ENCODE measurements at places on chromosomes 12 and 14.

DNA sequence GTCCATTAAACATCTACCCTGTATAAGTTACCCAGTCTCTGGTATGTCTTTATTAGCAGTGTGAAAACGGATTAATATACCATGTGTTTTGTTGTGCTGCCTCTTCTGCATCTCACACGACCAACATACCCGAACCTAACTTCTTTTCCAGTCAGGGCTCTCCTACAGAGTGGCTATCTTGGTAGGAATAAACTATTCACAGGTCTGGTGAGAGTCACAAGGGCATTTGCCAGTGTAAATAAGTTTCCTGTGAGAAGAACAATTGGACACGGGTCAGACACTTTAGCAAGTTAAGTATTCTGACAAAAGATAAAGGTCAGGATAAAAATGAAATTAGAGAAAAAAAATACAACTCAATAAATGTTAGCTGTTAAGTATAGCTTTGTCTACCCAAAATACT lies 60.9 kb downstream of the MYF5 start:
- DNase-seq = no peak

DNA sequence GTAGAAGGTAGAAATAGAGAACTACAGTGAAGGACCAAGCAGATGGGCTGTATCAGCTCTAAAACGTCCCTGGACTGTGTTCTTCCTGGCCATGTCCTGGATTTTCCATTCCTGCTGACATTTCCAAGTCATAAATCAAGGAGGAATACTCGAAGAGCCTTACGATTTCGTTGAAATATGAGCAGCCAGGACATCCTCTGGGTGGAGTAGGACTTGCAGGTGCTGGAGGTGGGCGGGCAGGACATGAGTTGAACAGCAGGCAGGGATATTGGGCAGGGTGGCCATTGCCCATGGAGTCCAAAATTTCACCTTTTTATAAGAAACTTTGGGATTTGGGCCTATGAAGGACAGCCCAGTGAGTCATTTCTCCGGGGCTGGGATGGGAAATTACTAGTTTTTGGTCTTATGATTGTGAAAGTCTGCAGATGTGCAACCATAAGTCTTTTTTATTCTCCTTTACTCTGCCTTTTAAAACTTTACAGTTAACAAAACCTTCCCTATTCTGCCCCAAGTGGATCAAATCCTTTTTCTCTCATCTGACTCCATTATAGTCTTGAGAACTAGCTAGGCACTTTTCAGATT lies 88.8 kb downstream of the TMX1 start:
- peak; percentile 83 for DNase-seq

DNA sequence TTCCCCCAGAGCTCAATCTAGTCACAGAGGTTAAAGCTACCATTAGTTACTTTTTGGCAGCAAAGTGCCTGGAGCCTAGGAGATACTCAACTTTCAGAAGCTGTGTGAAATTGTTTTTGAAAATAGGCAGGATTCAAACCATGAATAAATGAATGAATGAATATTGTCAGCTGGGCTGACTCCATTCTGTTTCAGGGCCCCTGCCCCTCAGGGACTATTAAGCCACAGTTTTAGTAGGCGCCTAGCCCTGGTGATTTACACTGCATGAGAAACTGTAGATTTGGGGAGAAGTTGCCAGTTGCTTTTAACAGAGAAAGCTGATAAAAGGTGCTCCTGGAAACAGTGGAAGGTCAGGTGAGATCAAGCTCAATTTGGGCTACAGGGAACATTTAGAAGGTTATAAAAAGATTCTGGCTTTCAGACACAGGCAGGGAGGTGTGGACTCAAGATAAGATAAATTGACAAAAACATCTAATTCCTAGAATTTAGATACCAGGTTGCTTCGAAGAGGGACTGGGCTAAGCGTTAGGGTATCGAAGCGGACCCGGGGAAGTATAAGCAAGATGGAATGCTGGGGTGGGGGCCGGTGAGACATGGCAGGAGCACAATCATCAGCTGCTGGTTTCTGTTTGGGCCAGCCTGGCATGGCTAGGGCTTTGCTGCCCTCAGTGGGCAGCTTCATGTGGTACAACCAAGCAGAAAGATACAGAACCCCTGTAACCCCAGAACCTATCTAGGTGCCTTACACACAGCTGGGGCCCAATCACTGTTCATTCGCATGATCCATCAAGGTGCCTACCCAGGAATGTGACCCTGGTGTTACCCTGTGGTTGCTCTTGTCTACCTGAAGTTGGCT lies 14.9 kb upstream of the CELA1 start:
- DNase-seq = no peak

DNA sequence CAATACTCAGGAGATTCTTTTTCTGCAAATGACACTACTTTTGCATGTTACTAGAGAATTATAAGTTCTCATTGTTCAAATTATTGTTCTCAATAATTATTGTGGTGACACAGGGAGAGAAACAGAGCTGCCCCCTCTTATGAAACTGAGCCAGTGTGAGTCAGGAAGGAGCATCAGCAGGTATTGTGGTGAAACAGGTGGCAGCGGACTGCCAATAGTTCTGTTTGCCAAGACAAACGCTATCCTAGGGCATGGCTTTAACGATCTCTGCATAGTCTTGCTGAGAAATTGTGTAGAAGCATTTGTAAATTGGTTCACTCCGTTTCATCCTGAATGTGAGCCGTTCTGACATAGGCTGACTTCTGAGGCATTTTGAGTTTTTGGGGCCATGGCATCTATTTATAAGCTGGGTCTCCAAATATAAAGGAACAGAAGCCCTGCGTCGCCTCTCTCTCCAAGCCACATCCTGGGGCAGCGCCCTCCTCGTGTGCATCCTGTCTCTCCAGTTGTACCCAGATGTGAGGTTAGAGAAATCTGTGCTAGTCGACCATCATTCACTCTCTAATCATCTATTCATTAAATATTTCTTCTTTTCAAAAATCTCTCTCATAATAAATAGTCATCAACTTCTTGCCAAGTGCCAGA lies 15.8 kb upstream of the PPP4R4 start:
- no peak for DNase-seq

DNA sequence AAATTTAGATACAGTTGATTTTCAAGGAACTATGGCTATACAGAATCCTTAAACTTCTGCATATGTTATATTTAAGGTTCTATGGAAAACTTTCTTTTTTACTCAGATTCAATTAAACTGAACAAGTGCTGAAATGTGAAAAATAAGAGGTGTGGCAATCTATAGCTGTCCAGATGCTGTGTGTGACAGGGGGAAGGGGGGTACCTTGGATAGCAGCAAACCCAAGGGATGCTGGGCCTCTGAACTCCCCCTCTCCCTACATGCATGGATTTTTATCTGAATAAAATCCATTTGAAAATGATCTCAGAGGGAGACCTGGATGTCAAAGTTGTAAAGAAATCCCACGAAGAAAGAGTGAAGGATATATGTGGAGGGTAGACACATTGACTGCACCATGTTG lies 82.8 kb upstream of the CCDC198 start:
- DNase-seq = no peak

DNA sequence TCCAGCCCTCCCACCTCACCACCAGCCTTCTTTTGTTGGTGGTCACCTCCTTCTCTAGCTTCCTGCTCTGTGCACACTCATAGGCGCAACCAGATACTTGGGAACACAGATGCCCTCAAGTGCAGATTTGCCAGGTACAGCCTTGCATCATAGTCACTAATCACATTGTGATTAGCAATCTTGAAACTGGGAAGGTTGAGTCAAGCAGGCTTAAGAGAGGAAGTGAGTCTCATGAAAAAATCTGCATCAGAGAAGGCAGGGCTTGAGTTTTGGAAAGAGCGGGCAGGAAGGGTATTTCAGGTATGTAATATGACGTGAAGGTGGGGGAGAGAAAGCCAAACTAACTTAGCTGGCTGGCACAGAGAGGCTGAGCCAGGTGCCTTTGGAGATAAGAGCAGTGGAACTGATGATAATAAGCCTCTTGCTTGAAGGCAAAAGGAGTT lies 2.7 kb upstream of the RABGGTA start:
- DNase-seq = no peak

DNA sequence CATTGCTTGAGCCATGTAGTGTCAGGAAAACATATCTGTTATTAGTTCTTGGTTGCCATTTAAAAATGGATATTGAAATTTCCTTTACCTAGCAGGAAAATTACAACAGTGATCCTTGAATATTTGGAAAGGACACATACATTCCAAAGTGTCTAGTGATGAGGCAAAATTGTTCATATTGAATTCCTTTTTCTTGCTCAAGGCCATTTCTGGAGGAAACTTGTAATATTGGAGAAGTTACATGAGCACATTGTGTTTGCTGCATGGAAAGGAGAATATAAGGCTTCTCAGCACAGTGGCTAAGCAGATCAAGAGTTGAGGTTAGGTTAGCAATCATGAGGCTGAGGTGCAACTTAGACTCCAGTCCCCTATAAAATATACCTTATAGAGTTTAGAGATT lies 121.9 kb downstream of the PDE3A start:
- no peak for DNase-seq

- DNase-seq = no peak
Observed at GRCh38 chr14:100698066-100698465, 28.6 kb upstream of the DLK1 start.

DNA sequence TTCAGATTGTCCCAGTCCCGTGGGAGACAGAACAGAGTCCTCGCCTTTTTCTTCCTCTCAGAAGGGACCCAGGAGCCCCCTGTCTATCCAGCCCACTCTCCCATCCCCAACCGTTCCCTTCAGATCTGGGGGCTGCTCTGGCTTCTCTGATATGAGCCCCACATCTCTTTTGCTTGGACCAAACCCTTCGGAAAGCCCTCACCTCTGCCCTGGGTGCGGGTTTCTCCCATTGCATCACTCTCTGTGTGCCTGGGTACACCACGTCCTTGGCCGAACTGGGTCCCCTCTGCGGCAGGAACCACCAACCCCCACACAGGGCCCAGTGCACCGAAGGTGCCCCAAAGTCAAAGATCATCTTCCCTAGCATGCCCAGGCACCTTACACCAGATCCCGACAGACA lies 87.8 kb downstream of the DICER1 start:
- no peak for DNase-seq

GRCh38 chr14:94542111-94542810 lies 19.0 kb upstream of the SERPINA4 start:
- peak; percentile 13 for DNase-seq

DNA sequence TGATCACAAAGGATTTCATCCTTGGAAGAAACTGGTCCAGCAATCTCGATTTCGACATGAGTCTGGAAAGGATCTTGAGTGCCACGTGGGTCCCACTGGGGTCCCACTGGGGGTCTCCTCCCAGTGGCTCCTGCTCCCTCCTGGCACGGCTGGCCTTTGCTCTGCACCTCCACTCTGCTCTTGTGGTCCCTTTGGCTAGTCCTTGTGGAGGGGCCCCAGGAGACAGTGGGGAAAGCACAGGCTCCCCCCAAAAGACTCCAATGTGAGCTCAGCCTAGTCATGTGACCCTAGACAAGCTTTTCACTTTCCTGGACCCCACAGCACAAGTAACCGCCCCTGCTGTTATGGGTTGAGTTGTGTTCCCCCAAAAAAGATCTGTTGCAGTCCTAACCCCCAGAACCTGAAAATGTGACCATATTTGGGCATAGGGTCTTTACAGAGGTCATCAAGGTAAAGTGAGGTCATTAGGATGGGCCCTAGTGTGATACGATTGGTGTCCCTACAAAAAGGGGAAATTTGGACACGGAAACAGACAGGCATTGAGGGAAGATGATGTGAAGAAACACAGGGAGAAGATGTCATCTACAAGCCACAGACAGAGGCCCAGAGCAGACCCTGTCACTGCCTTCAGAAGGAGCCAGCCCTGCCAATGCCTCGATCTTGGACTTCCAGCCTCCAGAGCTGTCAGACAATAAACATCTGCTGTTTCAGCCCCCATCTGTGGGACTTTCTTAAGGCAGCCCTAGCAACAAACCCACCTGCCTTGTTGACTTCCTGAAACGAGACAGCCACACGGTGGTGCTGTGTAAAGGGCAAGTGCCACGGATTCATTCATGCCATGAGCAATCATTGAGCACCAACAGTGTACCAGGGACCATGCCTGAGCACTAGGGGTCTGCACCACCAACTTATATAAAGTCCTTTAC lies 23.8 kb upstream of the PPP2R5C start:
- no peak for DNase-seq

- no peak for DNase-seq
Observed at GRCh38 chr12:12147111-12147510, 76.4 kb downstream of the BCL2L14 start.

GRCh38 chr14:35949920-35950513 lies 123.9 kb downstream of the BRMS1L start:
- peak; percentile 37 for DNase-seq

- DNase-seq = no peak
Observed at GRCh38 chr14:102727336-102728095, 49.7 kb upstream of the TRAF3 start.

- DNase-seq = no peak
Observed at GRCh38 chr12:3421191-3421978, 69.6 kb upstream of the PRMT8 start.

GRCh38 chr14:34554540-34555250 lies 15.2 kb upstream of the EAPP start:
- no peak for DNase-seq

DNA sequence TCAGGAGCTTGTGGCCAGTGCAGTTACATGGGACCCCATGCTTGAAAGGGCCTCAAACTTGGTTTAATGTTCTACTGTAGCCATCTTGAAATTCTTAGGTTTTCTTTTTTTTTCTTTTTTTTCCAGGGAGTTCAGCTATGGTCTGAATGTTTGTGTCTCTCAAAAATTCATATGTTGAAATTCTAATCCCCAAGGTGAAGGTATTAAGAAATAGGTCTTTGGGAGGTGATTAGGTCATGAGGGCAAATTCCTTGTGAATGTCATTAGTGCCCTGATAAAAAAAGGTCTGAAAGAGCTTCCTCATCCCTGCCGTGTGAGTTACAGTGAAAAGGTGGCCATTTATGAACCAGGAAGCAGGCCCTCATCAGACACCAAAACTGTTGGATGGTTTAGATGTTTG lies 324.1 kb downstream of the C12orf75 start:
- DNase-seq = no peak

- no peak for DNase-seq
Observed at GRCh38 chr12:32252199-32253073, 145.8 kb downstream of the BICD1 start.

GRCh38 chr12:76268267-76268666 lies 79.9 kb downstream of the BBS10 start:
- no peak for DNase-seq

DNA sequence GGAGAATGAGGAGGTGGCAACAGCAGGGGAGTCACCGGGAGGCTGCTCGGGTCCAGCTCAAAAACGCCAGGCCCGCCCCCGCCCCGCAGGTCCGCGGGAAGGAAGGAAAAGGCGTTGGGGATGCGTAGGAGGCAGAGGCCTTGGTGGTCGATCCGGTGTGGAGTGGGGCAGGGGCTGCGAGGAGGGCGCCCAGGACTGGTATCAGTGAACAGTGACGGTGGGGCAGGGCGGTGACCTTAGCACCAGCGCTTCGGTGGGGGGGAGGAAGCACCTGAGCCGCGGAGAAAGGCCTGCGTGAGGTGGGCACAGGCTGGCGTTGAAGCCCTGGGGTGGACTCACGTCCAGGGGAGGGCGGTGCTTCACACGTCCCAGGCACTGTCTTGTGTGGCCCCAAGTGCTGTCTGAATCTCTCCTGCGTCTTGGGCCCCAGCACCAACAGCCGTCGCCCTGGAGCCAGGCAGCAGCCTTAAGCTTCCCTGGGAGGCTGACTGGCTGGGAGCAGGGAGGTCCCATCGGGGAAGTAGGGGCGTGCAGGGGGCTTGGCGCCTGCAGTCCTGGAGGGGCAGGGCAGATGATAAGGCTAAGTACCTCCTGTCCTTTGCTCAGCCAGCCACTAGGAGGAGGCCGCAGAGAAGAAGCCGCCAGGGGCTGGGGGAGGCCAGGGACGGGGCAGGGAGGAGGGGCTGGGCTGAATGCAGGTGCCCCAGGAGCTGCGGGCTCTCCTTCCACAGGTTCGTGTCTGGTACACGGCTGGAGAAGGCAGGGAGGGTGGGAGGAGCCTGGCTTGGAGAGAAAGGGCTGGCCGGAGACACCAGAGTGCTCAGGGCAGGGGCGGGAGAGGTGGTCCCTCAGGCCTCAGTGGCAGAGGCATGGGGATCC lies 26.5 kb downstream of the ZBTB42 start:
- peak; percentile 46 for DNase-seq
